Naive B cell (primary cell): ENCODE measurements at places on chromosomes 5 and 9. TPM values are rescaled to one million over a fixed set of nuclear protein-coding genes. Genes with fewer than 3 reads are reported as not detected.

GRCh38 chr5:115657881-115658233, 32.0 kb upstream of the TMED7 start:
- H3K27me3 ChIP-seq, result peaks cover 14% of the 10 kb centered on the region
- H3K4me1 ChIP-seq, result no peaks in the 10 kb centered on the region
- H3K4me3 ChIP-seq, result no peak overlapping the region
- no peak overlapping the region for H3K27ac ChIP-seq

- H3K36me3 ChIP-seq, result no peaks in the 10 kb centered on the region
- H3K27me3 ChIP-seq, result peaks cover 15% of the 10 kb centered on the region
Observed at GRCh38 chr5:103589357-103589756, 26.8 kb upstream of the NUDT12 start.

GRCh38 chr5:76704131-76704663, 11.7 kb upstream of the F2R start:
- H3K36me3 ChIP-seq, result peaks cover 9% of the 10 kb centered on the region
- H3K27ac ChIP-seq, result no peak overlapping the region
- H3K27me3 ChIP-seq, result no peaks in the 10 kb centered on the region
- DNase-seq, result no peak
- H3K4me1 ChIP-seq, result no peaks in the 10 kb centered on the region
- H3K4me3 ChIP-seq, result no peak overlapping the region

- no peak overlapping the region for H3K4me3 ChIP-seq
- H3K27me3 ChIP-seq, result no peaks in the 10 kb centered on the region
- peaks cover 6% of the 10 kb centered on the region for H3K4me1 ChIP-seq
- no peaks in the 10 kb centered on the region for H3K36me3 ChIP-seq
Observed at GRCh38 chr9:137390553-137391410, 32.2 kb downstream of the EXD3 start.

OMD gene
- polyA plus RNA-seq, result 0.21 TPM

DNA sequence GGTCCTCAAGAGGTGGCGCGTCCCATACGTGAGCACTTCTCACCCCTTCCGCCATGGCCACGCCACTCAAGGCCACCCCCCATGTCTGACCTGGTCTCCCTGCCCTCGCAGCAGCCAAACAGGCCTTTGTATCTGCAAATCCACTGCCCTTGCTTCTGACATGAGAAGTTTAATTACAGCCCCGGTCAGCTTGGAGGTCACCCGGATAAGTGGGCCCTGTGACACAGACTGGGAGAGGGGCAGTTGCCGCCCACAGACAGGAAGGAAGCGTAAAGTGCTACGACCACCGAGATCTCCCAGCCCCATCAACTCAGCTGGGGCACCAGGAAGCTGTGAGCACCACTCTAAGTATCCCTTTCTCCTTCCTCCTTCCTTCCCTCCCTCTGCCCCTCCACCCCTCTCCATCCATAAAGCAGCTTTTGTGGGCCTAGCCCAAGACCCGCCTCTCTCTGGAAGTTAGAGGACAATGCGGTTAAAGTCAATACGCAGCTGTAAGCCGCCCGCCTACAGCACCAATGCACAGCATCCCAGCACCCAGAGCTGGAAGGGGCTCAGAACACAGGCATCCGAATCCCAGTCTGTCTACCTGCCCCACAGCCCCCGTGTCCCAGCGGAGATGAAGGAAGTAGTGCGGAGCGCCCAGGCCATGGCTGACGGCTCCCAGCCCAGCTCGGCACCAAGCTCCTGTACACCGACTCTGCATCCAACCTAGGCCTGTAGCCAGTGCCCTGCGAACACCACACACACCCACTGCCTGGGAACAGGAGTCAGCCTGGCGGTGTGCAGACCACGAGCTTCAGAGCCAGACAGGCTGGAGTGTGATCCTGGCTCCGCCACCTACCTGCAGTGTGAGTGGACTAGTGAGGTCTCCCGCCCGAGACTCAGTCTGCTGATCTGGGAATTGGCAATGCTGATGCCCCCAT, 44.8 kb upstream of the RNF130 start:
- H3K27ac ChIP-seq, result no peak overlapping the region
- no peak overlapping the region for H3K4me3 ChIP-seq
- peaks cover 3% of the 10 kb centered on the region for H3K4me1 ChIP-seq
- no peaks in the 10 kb centered on the region for H3K27me3 ChIP-seq
- no peaks in the 10 kb centered on the region for H3K36me3 ChIP-seq

GRCh38 chr5:124416627-124417026, 329.8 kb downstream of the ZNF608 start:
- H3K27ac ChIP-seq, result no peak overlapping the region
- H3K4me1 ChIP-seq, result peaks cover 23% of the 10 kb centered on the region
- no peaks in the 10 kb centered on the region for H3K36me3 ChIP-seq
- H3K4me3 ChIP-seq, result no peak overlapping the region
- H3K27me3 ChIP-seq, result peaks cover 8% of the 10 kb centered on the region

GRCh38 chr5:134149571-134150303, 27.0 kb downstream of the SKP1 start:
- DNase-seq, result no peak
- peaks cover 5% of the 10 kb centered on the region for H3K4me1 ChIP-seq
- H3K27me3 ChIP-seq, result no peaks in the 10 kb centered on the region
- peak overlapping the region; percentile 76 for H3K27ac ChIP-seq

N4BP3 gene
- polyA plus RNA-seq, result 3.1 TPM

DNA sequence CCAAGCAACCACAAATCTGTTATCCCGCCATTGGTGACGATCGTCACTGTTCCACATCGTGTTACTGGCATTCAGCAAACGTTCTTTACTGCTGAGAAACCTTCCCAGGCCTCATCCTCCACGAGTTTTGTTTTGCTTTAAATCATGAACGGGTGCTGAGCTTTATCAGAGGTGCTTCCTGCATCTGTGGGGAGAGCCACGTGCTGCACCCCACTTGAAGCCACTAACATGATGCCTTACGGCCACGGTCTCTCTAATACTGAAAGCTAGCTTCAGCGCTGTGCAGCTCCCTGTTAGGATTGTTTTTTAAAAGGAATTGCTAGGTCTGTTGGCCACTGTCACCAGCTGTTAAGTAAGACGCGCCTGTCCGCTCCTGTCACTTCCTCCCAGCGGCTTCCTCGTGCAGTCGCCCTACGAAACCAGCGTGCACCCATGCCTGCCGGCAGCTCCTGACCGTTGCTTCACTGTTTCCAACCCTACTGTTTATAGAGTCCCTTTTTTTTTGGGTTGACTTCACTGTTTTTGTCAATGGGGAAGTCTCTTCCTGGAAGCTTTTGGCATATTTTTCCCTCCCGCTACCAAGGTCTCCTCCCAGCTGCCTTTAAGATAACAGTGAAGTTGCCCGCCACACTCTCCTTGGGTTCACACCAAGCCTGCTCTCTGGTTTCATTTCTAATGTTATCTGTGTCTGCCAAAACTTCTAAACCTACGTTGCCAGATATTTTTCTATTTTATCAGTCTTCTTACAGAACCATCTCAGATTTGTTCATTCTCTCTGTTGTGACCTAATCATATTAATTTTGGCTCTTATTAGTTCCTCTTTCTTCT, 20.3 kb downstream of the LPCAT1 start:
- no peaks in the 10 kb centered on the region for H3K36me3 ChIP-seq
- peak; percentile 71 for DNase-seq
- peak overlapping the region; percentile 99 for H3K27ac ChIP-seq
- H3K4me3 ChIP-seq, result peak overlapping the region; percentile 76
- H3K27me3 ChIP-seq, result no peaks in the 10 kb centered on the region
- H3K4me1 ChIP-seq, result peaks cover 60% of the 10 kb centered on the region

DNA sequence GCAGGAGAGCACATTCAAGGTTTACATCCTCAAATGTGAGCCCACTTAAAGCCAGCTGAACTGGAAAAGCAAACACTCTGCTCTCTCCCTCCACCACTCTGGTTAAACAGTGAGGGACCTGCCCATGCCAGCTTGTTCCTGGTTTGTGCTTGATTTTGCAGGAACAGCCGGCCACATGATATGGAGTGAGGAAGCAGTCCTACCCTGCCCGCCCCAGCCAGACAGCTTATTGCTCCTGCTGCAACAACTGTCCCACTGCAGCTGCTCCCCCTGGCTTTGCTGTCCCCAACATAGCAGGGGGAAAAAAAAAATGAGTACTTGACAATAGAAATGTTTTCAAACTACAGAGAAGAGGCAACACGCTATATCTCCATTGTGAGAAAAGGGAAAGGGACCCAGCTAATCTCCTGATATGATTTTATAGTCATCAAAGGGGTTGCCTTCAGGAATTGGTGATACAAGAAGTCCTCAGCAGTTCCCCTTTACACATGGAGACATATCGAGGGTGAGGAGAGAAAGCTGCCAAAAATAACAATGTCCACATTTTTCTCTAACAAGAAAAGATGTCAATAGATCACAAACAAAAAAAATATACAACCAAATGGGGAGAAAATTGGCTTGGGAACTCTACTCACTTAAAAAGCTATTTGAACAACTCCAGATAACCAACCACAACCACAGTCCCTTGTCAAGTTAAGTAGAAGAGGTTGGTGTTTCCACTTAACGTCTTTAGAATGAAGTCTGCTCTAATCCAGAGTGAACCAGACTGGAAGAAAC, 4.6 kb downstream of the MYO10 start:
- no peak for DNase-seq
- no peak overlapping the region for H3K27ac ChIP-seq
- H3K36me3 ChIP-seq, result no peaks in the 10 kb centered on the region
- H3K4me3 ChIP-seq, result no peak overlapping the region

- H3K27ac ChIP-seq, result no peak overlapping the region
- H3K4me1 ChIP-seq, result no peaks in the 10 kb centered on the region
- no peaks in the 10 kb centered on the region for H3K27me3 ChIP-seq
- DNase-seq, result no peak
- H3K36me3 ChIP-seq, result no peaks in the 10 kb centered on the region
Observed at GRCh38 chr9:87713278-87713987, 12.5 kb upstream of the CTSL start.

GRCh38 chr5:57681942-57682341, 199.3 kb upstream of the ACTBL2 start:
- H3K27me3 ChIP-seq, result peaks cover 10% of the 10 kb centered on the region
- no peaks in the 10 kb centered on the region for H3K4me1 ChIP-seq
- DNase-seq, result no peak
- no peaks in the 10 kb centered on the region for H3K36me3 ChIP-seq
- H3K4me3 ChIP-seq, result no peak overlapping the region

- no peaks in the 10 kb centered on the region for H3K4me1 ChIP-seq
- H3K27me3 ChIP-seq, result peaks cover 5% of the 10 kb centered on the region
- DNase-seq, result no peak
- H3K27ac ChIP-seq, result no peak overlapping the region
- no peak overlapping the region for H3K4me3 ChIP-seq
Observed at GRCh38 chr9:84754881-84755280, 85.4 kb downstream of the NTRK2 start.

GRCh38 chr9:113903514-113904077, 27.5 kb downstream of the ZNF618 start:
- no peak for DNase-seq
- no peak overlapping the region for H3K27ac ChIP-seq
- peaks cover 29% of the 10 kb centered on the region for H3K36me3 ChIP-seq
- H3K4me3 ChIP-seq, result no peak overlapping the region
- peaks cover 3% of the 10 kb centered on the region for H3K4me1 ChIP-seq
- H3K27me3 ChIP-seq, result no peaks in the 10 kb centered on the region

GRCh38 chr5:149745-150485, 41.4 kb upstream of the LRRC14B start:
- no peak for DNase-seq
- no peaks in the 10 kb centered on the region for H3K4me1 ChIP-seq
- no peaks in the 10 kb centered on the region for H3K36me3 ChIP-seq
- no peak overlapping the region for H3K4me3 ChIP-seq
- H3K27me3 ChIP-seq, result peaks cover 10% of the 10 kb centered on the region

SLC25A2 gene
- polyA plus RNA-seq, result not detected

GRCh38 chr9:137075275-137075775, 2.0 kb upstream of the UAP1L1 start:
- no peak for DNase-seq
- H3K27me3 ChIP-seq, result no peaks in the 10 kb centered on the region
- H3K36me3 ChIP-seq, result no peaks in the 10 kb centered on the region
- no peak overlapping the region for H3K4me3 ChIP-seq

ADAMTSL1 gene
- not detected for polyA plus RNA-seq

DNA sequence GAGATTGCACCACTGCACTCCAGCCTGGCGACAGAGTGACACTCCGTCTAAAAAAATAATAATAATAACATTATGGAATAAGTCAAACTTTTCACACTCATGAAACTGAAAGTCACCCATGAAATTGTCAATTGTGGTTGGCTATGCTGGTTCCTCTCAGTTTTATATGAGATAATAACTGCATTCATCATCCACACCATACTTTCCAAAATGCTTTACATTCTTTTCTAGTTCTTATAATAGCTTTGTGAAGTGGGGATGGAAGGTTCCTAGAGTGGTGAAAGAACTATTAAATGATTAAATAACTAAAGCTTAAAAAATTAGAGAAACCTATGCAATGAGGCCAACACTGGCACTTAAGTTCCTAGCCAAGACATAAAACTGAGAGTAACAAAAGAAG, 12.6 kb upstream of the ASPN start:
- DNase-seq, result no peak
- H3K4me3 ChIP-seq, result no peak overlapping the region
